ENCODE measurements at places on chromosomes 1 and 21.

DNA sequence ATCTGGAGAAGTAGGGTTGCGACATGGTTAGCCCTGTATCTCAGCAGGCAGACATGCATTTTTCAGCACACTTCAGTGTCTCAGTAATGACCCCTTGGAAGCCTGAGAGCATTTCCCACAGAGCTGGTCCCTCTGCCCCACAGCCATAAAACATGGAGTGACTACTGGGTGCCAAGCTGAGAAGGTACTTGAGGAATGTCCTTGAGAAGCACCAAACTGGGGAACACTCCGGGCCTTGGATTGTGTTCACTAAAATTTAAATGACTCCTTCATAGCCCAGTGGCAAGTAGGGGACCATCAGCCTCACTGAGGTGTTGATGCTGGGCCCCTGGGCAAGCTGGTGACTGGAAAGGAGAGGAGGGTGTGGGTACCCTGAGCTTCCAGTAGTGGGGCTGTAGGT lies 54.7 kb downstream of the KCNJ6 start:
- DNase-seq, result no peak

DNA sequence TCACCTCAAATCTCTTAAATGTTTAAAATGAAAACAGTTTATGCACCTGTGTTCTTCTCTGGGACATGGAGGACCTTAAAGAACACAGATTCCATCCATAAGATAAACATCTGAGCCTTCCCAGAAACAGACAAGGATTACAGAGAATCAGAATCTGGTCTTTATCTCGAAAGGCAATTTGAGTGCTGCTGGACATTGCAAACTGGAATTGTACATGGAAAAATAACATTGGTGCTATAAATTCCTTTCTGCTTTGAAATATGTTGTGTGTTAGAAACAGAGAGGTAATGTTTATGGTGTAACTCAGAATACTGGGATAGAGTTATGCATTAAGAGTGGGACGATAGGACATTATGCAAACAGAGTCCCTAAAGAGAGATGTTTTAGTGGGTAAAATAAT lies 6.6 kb upstream of the DDR2 start:
- DNase-seq, result no peak

DNA sequence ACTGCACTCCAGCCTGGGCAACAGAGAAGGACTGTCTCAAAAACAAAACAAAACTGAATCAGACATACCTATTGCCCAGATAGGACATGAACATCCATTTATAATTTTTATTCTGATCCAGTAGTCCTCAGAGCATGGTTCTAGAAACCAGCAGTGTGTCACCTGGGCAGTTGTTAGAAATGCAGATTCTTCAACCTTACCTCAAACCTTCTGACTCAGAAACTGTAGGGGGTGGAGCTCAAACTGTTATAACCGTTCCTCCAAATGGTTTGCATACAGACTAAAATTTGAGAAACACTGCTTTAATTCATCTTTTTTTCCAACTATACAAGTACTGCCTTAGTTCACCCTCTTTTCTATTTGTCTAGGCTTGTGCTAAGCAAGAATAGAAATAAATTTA lies 6.0 kb downstream of the NASP start:
- DNase-seq, result no peak

- no peak for DNase-seq
Observed at GRCh38 chr1:178609015-178609414, 96.1 kb downstream of the TEX35 start.

GRCh38 chr1:219173434-219173757 lies 282 bp upstream of the LYPLAL1 start:
- no peak for DNase-seq

DNA sequence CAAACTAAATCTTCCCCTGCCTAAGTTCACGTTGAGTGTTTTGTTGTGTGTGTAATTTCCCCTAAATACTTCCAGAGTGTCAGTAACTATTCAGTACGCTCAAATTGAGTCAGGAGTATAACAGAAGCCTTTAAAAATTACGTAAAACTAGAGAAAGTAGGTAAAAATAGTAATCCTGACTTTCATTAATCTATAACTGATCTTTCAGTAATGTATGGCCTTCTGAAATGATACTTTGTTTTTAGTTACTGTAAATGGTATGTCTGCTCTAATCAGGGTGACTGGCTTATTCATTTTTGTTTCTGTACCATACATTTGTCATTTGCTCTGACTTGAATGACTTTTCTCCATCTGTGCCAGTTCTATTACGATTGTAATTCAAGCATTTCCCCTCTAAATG lies 29.4 kb downstream of the MIER1 start:
- DNase-seq, result no peak

GRCh38 chr1:222048094-222048595 lies 306.3 kb upstream of the DUSP10 start:
- DNase-seq, result no peak

DNA sequence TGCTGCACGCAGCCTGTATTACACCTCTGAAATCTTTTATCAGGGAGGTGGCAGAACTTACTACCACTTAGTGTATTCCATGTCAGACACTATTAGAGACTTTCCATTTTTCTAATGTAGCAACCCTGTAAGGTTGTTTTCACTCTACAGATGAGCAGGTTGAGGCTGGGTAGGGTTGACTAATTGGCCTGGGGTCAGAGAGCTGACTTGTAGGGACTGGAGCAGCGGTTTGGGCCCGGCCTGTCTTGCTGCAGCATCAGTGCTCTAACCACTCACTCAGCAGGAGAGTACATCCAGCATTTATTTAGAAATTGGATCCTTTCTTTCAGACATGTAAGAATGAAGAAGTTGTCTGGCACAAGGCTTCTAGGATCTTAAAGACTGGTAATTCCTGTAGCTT lies 25.7 kb upstream of the NBL1 start:
- DNase-seq, result no peak

- DNase-seq, result no peak
Observed at GRCh38 chr1:153941826-153942725, 4.4 kb downstream of the DENND4B start.

- DNase-seq, result no peak
Observed at GRCh38 chr1:8456308-8456912, 138.5 kb downstream of the SLC45A1 start.

DNA sequence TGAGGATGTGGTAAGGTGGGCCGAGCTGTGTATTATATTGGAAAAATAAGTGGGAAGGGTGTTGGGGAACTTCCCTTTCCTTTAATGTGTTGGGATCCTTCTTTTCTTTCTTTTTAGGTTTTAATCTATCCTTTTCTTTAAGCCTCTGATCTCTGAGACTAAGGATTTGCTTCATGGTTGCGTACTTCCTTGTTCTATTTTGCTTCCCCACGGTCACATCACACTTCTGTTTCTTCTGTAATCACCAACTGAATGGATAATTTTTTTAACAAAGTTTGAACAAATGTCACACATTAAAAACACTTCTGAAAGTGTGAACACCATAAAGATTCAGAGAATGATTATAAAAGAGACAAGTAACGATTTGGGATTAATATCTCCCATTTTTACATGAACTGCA lies 17.4 kb downstream of the DMRTA2 start:
- DNase-seq, result no peak

- no peak for DNase-seq
Observed at GRCh38 chr1:155012026-155012546, 9.5 kb downstream of the ZBTB7B start.

DNA sequence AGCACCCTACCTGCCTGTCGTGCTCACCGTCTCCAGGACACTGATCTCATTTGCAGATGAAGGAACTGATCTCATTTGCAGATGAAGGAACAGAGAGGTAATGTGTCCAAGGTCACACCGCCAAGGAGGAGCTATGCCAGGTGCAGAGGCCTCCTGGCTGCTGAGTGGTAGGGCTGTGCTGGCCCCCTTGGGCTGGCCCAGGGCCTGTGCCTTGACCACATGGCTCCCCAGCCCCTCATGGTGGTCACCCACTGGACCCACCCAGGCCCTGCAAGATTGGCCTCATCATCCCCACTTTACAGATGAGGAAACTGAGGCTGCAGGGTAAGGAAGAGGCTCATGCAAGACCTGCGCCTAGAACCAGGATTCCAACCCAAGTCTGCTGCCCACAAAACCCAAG lies 628.3 kb downstream of the MATN1 start:
- no peak for DNase-seq

DNA sequence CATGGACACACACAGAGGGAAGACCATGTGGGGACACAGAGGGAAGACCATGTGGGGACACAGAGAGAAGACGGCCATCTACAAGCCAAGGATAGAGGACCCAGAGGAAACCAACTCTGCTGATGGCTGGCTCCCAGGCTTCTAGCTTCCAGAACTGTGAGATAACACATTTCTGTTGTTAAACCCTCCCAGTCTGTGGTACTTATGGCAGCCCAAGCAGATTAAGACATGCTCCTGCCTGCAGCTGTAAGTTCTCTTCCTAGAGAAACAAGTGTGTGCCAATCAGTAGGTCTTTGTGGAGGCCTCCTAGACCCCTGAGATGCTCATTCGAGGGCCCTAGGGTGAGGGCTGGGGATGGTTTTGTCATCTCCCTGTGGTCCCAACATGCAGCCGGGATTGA lies 2.7 kb downstream of the AGT start:
- no peak for DNase-seq

DNA sequence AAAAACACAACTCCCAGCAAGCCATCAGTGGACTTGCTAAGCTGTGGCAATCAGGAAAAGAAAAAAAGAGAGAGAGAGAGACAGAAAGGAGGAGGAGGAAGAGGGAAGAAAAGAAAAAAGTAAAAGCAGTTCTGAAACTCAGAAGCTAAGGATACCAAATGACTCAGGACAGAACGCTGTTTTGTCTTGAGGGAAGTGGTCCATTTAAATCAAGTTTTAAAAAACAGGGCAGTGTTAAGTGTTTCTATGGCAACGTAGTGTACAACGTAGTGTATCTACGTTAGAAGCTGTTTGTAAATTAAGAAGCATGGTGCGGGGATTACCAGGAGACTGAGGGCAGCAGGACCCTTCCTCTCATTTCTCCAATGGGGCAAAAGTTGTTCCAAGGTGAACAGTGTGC lies 5.8 kb downstream of the ADORA3 start:
- DNase-seq, result no peak

DNA sequence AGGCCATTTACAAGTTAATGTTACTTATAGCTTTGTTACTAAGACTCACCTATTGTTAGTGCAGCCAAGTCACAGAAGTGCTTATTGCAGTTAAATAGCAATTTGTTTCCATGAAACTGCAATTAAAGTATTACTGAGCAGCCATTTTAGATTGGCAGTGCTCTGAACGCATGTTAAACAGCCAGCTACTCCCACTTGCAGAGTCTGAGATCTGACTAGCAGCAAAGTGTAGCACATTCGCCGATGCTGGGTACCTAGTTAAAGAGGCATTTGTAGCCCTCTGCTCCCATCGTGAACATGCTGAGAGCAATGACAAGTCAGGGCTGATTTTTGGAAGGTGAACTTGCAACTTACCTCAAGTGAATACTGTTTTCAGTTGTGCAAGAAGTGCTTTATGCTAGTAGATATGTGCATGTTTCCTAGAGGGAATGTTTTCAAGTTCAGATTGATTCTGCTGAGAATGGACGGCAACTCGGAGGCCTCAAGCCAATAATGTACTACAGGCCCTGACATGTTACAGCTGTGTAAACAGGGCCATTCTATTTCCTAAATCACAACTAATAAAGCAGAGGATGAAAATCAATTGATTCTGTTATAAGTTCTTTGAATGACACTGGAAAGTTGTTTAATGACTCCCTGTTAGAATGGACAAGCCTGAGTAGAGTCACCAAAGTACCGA lies 19.8 kb downstream of the LMO4 start:
- no peak for DNase-seq

DNA sequence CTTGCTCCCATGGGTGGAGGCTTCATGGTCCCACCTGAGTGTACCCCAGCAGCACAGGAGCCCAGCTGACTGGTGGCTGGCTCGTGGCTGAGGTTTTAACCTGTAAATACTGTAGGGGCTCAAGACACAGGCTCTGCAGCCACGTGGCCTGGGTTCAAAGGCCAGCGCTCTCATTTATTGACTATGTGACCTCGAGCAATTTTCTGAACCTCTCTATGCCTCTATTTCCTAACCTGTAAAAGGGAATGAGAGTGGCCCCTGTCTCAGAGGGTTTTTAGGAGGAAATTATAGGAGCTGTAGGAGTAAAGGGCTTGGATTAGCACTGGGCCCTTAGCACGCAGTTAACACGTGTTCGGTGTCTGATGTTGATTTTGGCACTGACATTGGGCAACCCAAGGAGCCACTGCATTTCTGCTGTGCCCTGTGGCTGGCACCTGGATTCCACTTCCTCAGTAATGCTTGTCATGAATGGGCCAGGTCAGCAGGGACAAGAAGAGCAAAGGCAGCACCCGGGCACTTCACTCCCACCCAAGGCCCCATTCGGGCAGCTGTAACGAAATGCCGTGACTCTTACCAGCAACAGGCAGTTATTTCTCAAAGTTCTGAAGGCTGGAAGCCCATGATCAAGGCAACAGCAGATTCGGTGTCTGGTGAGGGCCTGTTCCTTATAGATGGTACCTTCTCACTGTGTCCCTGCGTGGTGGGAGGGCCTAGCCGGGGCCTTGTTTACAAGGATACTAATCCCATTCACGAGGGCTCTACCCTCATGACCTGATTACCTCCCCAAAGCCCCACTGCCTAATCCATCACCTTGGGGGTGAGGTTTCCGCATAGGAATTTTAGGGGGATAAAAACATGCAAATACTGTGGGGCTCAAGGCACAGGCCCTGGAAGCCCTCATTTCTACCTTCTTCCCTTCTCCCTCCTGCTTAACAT lies 25.2 kb downstream of the ARHGEF10L start:
- DNase-seq, result no peak

- DNase-seq, result no peak
Observed at GRCh38 chr1:68213843-68214242, 18.5 kb downstream of the WLS start.

- no peak for DNase-seq
Observed at GRCh38 chr21:29656504-29657239, 283.1 kb downstream of the GRIK1 start.

- no peak for DNase-seq
Observed at GRCh38 chr1:91796390-91796654, 89.6 kb downstream of the TGFBR3 start.

DNA sequence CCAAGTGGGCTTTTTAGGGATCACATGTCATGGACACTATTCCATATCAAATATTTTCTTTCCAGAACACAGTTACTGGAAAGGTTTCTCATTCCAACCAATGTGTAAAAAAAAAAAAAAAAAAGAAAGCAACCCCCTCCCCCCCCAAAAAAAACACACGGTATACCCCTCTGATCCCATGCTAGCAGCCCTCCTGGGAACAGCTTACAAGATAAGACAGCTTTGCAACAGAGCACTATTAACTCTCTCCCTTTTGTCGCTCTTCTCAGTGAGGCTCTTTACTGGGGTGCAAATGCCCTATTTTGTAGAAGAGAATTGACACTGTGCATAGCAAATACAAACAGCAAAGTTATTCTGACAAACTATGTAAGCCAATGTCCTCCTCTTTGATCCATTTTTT lies 161.2 kb downstream of the NTMT2 start:
- DNase-seq, result no peak

Measured in stimulated activated CD8-positive, alpha-beta memory T cell treated with anti-CD3 and anti-CD28 coated beads, Interleukin-4, amount 100 ng/mL, for 4 hours (primary cell).